ENCODE measurements at places on chromosomes 11 and 22.

DNA sequence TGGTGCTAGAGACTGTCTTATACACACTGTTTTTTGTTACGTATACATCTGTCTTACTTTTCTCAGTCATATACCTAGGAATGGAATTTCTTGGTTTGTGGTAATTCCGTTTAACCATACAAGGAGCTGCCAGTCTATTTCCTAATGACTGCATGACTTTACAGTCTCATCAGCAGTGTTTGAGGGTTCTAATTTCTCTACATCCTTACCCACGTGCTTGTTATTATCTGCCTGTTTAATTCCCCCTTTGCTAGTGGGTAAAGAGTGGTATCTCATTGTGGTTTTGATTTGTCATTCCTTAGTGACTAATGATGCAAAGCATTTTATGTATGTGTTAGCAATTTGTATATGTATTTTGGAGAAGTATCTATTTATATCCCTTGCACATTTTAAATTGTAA lies 1008.0 kb downstream of the FAM181B start:
- DNase-seq, result no peak

- no peak for DNase-seq
Measured at GRCh38 chr11:16494918-16495691, 138.8 kb upstream of the SOX6 start.

- no peak for DNase-seq
Measured at GRCh38 chr11:73009972-73010371, 132.1 kb downstream of the FCHSD2 start.

GRCh38 chr11:75201771-75202170 lies 38.8 kb upstream of the TPBGL start:
- DNase-seq, result no peak

- no peak for DNase-seq
Measured at GRCh38 chr22:50396751-50397370, 53.7 kb downstream of the PPP6R2 start.

DNA sequence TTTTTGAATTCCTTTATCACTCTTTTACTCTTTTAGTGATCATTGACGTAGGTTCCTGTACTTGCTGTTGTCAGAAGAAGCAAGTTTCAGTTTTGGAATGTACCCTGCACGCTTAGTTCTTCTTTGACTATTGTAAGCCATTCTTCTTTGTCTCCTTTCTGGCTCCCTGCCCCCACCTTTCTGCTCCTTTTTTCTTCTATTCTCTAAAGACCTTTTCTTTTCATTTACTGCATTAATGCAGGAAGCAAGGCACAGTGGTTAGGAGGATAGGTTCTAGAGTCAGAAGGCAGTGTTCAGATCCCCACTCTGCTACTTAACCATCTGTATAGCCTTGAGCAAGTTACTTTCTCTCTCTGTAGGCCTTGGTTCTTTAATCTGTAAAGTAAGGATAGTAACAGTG lies 33.7 kb upstream of the RAG2 start:
- no peak for DNase-seq

GRCh38 chr11:120057028-120057330 lies 80.9 kb downstream of the TRIM29 start:
- DNase-seq, result no peak

- no peak for DNase-seq
Measured at GRCh38 chr22:37416389-37416788, 10.9 kb downstream of the ELFN2 start.

DNA sequence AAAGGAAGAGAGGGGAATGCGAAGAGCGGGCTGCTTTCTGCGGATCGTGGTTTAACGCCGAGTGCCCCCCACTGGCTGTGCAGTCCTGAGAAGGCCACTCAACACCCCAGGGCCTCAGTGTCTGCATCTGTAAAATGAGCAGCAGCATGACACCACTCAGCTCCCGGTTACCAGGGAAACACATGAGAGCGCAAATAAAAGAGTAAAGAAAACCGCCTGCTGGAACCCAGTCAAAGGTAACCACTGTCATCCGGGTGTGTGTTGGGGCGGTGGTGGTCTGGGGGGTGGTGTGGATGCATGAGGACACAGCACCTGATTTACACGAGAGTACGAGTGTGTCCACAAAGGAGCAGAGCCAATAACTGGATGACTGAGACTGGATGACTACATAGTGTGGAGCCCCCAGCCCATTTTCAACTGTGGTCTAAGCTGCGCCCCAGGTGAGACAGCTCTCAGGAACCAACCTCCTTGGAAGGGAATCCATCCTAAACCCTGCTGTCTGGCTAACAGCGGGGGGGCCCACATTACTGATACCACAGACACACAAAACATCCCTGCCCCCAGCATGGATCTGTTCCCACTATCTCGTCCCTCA lies 5.7 kb downstream of the CELSR1 start:
- DNase-seq, result no peak

DNA sequence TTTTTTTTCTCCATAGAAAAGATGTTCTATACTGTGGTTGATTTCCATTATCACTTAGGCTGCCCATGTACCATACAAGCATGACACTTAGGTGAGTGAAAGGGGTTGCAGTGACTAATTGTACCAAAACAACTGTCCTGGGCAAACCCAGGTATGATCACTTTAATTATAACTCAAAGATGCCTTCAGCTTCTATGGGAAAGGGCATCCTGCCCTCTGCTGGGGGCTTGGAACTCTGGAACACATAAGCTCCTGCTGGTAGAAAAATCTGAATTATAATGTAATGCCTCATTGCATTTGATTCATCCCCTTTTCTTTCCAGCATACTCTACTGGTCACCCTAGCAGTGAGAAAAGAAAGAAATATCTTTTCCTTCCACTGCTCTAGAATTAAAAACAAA lies 206.3 kb downstream of the DDX10 start:
- no peak for DNase-seq

GRCh38 chr11:8313504-8314090 lies 49.9 kb upstream of the LMO1 start:
- DNase-seq, result no peak

DNA sequence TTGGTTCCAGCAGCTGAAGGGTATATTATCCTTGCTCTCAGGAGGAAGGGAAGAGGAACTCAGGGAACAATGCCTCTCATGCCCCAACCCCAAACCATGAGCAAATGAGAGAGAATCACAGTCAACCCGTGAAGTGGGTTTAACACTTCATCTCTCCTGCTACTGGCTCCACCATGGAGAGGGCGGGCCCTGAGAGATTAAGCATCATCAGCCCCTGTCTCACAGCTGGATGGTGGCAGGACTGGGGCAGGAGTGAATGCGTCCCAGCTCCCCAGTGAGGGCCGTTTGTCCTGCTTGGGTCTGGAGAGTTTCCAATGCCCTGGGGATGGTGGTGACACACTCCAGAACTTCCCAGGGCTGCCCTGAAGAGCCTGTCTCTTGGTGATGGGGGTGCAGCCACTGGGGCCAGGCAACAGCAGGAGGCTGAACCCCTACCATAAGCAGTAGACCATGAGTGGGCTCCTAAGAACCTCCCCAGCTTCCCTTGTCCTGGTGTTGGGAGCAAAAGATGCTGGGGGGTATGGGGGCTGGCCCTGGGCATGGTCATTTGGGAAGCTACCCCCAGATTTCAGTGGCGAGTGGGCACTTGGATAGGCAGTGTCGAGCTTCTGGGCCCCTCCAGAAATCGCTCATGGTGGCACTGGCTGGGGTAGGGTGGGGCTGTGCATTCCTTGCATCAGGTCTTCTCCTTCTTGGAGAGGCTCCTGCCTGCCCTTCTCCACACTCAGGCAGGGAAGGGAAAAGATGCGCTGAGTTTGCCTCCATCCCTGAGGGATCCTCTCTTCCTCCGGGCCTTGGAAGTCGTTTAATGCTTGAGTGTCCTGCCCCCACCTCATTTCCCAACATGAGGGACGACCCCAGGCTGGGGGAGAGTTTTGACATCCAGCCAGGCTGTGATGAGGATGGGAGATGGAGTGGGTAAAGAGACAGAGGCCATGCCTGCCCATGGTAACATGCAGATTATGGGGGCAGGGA lies 157.5 kb downstream of the ST3GAL4 start:
- DNase-seq, result no peak

DNA sequence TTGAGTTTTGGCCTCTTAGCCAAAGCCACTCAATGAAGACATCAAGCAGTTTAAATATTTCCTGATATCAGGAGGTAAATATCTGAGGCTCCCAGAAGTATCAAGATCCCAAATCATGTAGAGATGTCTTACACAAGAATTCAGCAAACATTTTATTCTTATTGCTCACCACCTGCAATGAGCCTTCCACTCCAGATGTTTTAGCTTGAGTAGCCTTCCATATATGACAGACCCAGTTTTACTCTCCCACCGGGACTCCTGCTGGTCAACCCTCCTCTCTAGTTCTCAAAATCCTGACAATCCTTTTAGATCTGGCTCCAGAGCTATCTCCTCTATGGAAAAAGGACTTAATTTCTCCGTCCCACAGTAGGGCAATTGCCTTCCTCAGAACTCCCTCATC lies 404.4 kb downstream of the KCNA4 start:
- DNase-seq, result no peak

GRCh38 chr11:45885274-45885920 lies at the start of gene MAPK8IP1:
MAPK8IP1 (plus strand) TSS chr11:45885651; CDS start chr11:45885821, 170 bp downstream.
- DNase-seq, result no peak

DNA sequence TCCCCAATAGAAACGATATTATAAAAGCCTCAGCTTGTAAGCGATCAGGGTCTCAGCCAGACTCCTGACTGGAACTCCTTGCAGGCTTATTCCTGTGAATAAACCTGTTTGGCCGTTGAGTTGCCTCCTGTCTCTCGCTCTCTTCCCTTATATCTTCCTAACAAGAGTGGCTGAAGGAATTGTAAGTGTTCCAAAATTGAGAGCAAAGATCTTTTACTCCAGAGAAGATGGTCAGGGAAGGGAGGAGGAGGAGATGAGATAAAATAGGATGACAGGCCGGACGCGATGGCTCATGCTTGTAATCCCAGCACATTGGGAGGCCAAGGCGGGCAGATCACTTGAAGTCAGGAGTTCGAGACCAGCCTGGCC lies 1.2 kb upstream of the SLC37A4 start:
- DNase-seq, result no peak

DNA sequence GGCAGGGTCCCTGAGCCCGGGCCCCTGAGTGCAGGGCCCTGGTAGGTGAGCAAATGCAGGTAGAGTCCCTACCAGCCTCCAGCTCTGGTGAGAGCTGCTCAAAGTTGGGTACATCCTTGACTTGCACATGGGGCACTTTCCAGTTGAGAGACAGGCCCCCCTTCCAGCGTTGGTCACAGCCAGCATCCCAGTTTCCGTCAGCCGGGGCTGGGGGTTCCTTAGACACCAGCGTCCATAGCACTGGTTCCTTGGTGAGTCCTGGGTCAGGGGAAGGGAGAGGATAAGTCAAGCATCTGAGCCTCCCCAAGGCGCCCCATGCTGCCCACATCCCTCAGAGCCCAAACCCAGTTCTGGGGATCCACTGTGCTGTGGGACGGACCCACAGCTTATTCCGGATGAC lies 5.6 kb downstream of the PNPLA5 start:
- DNase-seq, result no peak

- no peak for DNase-seq
Measured at GRCh38 chr11:18013790-18014507, 1.1 kb upstream of the SERGEF start.

- DNase-seq, result no peak
Measured at GRCh38 chr22:30338802-30339201, 12.1 kb upstream of the TBC1D10A start.

GRCh38 chr11:109237636-109238035 lies 184.4 kb upstream of the C11orf87 start:
- DNase-seq, result no peak

DNA sequence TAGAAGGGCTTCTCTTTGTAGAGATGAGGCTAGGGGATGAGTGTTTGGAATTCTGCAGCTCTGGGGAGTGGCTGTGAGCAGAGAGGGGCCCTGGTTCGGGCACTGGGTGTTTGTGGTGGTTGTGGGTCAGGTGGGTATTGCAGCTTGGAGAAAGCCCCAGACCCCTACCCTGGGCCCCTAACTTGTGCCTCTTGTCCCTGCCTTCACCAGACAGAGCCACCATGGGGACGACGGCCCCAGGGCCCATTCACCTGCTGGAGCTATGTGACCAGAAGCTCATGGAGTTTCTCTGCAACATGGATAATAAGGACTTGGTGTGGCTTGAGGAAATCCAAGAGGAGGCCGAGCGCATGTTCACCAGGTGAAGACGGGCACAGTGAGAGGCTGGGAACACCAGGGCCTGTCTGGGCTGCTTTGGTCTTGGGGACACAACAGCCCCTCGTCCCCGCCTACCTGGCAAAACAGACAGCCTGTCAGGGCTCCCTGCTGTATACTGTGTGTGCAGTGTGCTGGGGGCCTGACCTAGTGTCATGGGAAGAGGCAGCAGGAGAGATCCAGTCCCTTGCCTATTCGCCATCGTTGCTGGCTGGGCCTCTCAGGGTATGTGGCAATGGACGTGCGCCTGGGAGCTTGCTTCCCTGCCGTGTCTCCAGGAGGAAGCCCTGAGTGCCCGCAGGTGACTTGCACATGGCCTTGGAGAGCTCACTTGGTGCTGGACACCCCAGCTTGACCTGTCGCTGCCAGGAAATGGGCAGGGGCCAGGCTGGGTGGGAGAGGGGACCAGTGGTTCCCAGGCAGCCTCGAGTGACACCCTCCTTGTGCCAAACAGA lies 4.3 kb downstream of the INCENP start:
- DNase-seq, result no peak

- no peak for DNase-seq
Measured at GRCh38 chr11:67400942-67401494, 640 bp downstream of the PPP1CA start.

DNA sequence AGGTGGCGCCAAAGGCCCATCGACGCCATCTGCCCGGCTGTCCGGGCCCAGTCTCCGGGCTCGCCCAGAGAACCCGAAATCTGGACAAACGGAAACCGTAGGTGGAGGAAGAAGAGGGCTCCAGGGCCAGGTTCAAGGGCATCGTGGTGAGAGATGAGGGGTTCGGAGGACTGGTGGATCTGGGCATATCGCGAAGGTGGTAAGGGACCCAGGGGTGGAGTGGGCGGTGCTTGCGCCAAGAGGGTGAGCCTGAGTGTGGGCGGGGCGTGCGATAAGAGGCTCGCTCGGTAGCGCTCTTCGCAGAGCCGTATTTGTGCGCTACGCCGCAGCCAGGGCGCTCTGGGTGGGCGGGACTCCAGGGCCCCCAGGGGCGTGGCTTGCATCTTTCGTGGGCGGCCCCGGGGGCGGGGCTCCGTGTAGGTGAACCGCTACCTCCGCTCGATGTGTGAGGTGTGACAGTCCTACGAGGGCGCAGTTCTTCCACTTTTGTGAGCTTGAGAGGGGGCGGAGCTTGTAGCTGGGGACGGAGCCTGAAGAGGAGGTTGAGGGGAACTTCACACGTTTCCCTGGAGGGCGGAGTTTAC lies 4.8 kb downstream of the CD248 start:
- peak; percentile 97 for DNase-seq

- no peak for DNase-seq
Measured at GRCh38 chr11:47308050-47308823, 38.3 kb downstream of the MADD start.

GRCh38 chr11:78653294-78653909 lies 78.7 kb upstream of the NARS2 start:
- DNase-seq, result no peak

DNA sequence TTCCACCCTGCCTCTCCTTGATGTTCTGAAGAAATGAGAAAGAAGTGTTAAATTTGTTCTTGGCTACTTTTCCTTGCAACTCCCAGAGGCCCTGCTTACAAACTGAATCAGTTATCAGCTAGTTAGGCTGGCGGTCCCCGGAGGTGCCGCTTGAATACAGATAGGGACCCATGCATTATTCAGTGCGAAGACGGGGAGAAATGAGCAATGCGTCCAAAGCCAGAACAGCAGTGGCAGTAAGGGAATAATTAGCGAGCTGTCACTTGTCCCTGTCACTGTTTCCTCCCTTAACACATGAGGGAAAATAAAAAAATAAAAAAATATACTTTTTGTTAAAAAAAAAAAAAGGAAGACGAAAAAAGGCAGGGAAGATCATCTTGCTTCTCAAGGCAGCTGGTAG lies 528.1 kb downstream of the MN1 start:
- no peak for DNase-seq

GRCh38 chr11:132402071-132402684 lies 1031.8 kb downstream of the NTM start:
- DNase-seq, result no peak
